ENCODE measurements at places on chromosomes 1 and 21.

GRCh38 chr1:21573971-21574465, 64.8 kb downstream of the ALPL start:
- DNase-seq, result peak; percentile 73

DNA sequence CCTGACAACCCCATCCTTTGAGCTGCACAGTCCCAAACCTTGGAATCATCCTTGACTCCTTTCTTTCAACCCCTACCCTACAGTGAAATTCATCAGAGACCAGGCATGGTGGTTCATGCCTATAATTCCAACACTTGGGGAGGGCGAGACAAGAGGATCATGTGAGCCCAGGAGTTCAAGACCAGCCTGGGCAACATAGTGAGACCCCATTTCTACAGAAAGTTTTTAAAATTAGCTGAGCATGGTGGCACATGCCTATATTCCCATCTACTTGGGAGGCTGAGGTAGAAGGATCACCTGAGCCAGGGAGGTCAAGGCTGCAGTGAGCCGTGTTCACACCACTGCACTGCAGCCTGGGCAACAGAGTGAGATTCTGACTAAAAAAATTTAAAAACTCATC, 34.5 kb downstream of the RERE start:
- DNase-seq, result no peak

GRCh38 chr1:50787266-50787665, 172.8 kb downstream of the FAF1 start:
- DNase-seq, result no peak

GRCh38 chr1:59484096-59484495, 187.2 kb downstream of the FGGY start:
- DNase-seq, result peak; percentile 95
